ENCODE measurements at places on chromosomes 11 and 22. TPM values are rescaled to one million over a fixed set of nuclear protein-coding genes. Genes with fewer than 3 reads are reported as not detected.
A peak's percentile ranks its signal among the peaks of the same experiment; 100 is the strongest.

The KIAA1671 gene
- 14.0 TPM for total RNA-seq

DNA sequence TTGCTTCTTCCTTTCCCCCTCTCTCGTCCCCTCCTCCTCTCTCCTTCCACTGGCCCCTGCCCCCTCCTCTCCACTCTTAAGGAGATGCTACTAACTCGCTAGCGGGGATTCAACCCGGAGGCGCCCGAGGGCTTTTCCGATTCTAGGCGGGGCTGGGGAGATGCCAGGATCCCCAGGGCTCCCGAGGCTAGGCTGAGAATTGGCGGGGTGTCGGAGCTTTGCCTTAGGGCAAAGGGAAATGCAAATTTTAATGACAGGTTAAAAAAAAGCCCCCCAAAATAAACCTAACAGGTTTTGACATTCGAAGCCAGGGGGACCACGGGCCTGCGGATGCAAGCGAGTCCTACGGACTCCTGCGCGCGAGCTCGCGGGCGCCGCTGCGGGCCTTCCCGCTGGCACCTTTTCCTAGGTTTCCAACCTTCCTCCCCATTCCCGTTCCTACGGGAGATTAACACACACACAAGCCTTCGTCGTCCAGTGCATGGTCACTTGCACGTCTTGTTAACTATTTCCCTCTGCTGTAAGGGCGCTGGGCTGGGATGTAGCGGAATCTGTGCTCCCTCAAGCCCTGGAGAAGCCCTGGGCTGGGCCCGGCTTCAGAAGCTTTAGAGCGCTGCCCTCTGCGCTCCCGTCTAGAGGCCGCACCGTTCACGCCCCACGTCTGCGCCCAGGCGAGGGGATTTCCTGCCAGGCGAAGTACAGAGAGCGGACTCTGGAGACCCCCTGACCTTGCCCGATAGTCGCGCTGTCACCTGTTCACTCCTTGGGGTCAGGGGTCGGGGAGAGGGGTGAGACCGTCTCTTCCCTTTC, 729 bp upstream of the ALX4 start:
- H3K4me1 ChIP-seq, result peaks cover 18% of the 10 kb centered on the region
- peaks cover 79% of the 10 kb centered on the region for H3K27me3 ChIP-seq

DNA sequence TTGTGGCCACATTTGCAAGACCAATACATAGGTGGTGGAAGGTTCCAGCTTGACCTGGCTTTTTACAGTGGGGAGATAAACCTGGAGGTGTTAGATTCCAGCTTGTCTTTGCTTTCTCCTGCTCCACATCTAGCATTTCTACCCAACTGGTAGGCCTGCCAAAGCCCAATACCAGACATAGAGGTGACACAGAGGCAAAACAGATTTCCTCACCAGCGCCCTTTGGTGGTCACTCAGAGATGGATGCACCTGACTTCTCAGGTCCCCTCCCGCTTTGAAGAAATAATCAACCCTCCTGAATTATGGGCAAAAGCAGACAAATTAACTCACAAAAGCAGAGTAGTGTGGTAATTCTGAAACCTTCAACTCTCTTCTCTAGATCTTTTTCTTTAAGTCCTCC, 1356.2 kb downstream of the FAM181B start:
- no peaks in the 10 kb centered on the region for H3K27me3 ChIP-seq
- no peak overlapping the region for H3K27ac ChIP-seq
- no peak for DNase-seq
- H3K36me3 ChIP-seq, result no peaks in the 10 kb centered on the region
- no peaks in the 10 kb centered on the region for H3K4me1 ChIP-seq

The OR5A1 gene
- not detected for total RNA-seq

DNA sequence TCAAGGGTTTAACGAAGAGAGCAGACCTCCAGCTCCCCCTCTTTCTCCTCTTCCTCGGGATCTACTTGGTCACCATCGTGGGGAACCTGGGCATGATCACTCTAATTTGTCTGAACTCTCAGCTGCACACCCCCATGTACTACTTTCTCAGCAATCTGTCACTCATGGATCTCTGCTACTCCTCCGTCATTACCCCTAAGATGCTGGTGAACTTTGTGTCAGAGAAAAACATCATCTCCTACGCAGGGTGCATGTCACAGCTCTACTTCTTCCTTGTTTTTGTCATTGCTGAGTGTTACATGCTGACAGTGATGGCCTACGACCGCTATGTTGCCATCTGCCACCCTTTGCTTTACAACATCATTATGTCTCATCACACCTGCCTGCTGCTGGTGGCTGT, 363 bp downstream of the OR8A1 start:
- no peak overlapping the region for H3K4me3 ChIP-seq
- no peaks in the 10 kb centered on the region for H3K36me3 ChIP-seq
- no peak for DNase-seq
- H3K27ac ChIP-seq, result no peak overlapping the region
- peaks cover 26% of the 10 kb centered on the region for H3K27me3 ChIP-seq
- H3K4me1 ChIP-seq, result no peaks in the 10 kb centered on the region

DNA sequence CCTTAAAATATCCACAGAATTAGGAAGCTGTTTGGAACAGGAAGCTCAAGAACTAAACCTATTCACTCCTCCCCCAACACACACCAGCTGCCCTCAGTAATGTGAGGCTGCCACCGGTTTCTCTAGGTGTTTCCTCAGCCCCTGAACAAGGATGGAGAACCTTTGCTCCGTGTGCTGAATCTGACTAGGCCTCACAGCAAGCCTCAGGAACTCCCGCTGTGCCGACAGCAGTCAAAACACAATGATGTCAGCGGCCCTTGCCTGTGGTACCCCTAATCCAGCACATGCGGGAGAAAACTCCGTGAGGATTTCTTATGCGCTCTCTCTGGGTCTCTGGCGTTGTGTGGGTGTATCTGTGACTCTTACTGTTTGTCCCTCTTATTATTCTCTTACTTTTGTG, 153.3 kb downstream of the EFCAB6 start:
- no peak for DNase-seq
- no peak overlapping the region for H3K27ac ChIP-seq
- H3K27me3 ChIP-seq, result peaks cover 2% of the 10 kb centered on the region
- H3K4me1 ChIP-seq, result no peaks in the 10 kb centered on the region
- H3K4me3 ChIP-seq, result no peak overlapping the region
- no peaks in the 10 kb centered on the region for H3K36me3 ChIP-seq

The CFL1 gene
- 1,074 TPM for total RNA-seq

GRCh38 chr11:11533751-11534150, 88.1 kb downstream of the GALNT18 start:
- no peak for DNase-seq
- H3K4me3 ChIP-seq, result no peak overlapping the region
- no peaks in the 10 kb centered on the region for H3K4me1 ChIP-seq
- no peaks in the 10 kb centered on the region for H3K27me3 ChIP-seq
- H3K27ac ChIP-seq, result no peak overlapping the region
- no peaks in the 10 kb centered on the region for H3K36me3 ChIP-seq

The IFITM1 gene
- 248 TPM for total RNA-seq

DNA sequence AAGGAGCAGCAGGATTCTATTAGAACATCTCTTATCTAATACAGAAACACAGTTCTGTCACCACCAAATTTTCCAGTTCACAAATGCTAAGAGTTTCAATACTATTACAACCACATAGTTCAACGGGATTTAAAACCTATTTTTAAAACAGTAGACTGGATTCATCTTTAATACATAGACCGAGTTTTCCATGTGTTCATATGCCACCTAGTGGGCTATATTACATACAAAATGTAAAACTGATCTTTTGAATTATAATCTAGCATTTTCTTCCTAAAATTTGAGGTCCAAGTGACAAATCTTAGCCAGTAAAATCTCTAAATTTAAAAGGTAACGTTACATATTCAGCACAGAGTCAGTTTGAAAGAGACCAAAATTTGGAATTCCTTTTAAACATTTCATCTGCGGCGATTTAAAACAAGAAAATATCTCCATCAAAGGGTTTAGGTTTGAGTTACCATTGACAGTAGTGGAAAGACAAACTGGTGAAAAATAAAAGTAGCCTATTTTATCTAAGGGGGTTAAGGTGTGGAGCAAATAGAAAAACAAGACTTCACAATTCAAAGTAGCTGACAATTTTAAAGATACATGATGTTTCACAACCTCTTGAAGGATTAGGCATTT, 269.3 kb upstream of the MPPED2 start:
- H3K4me1 ChIP-seq, result no peaks in the 10 kb centered on the region
- H3K27me3 ChIP-seq, result no peaks in the 10 kb centered on the region
- H3K27ac ChIP-seq, result no peak overlapping the region
- H3K36me3 ChIP-seq, result no peaks in the 10 kb centered on the region
- DNase-seq, result no peak

DNA sequence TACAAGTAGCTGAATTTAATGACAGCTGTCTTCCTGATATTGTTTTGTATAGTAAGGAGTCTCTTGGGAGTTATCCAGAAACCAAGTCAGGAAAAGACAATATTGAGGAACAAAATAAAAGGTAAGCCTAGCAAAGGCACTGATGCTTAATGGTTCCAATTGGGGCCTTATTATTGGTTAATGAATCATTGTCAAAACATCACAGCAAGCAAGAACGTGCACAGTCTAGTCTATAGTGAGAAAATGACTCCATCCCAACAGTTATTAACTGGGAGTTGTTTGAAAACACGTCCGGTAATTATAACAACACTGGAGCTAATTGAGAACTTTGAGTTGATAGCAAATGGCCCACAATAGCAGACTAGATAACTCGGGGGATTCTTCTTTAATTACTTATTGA, 17.7 kb downstream of the BSX start:
- no peaks in the 10 kb centered on the region for H3K4me1 ChIP-seq
- H3K36me3 ChIP-seq, result no peaks in the 10 kb centered on the region
- no peak overlapping the region for H3K27ac ChIP-seq
- H3K27me3 ChIP-seq, result peaks cover 28% of the 10 kb centered on the region
- DNase-seq, result no peak

The FXYD2 gene
- 1.1 TPM for total RNA-seq

- peaks cover 2% of the 10 kb centered on the region for H3K4me1 ChIP-seq
- no peak for DNase-seq
- H3K36me3 ChIP-seq, result no peaks in the 10 kb centered on the region
- H3K27me3 ChIP-seq, result peaks cover 24% of the 10 kb centered on the region
- no peak overlapping the region for H3K4me3 ChIP-seq
- H3K27ac ChIP-seq, result no peak overlapping the region
Measured at GRCh38 chr22:21033895-21034294, 1.5 kb upstream of the SLC7A4 start.

The OR10A3 gene
- total RNA-seq, result not detected

DNA sequence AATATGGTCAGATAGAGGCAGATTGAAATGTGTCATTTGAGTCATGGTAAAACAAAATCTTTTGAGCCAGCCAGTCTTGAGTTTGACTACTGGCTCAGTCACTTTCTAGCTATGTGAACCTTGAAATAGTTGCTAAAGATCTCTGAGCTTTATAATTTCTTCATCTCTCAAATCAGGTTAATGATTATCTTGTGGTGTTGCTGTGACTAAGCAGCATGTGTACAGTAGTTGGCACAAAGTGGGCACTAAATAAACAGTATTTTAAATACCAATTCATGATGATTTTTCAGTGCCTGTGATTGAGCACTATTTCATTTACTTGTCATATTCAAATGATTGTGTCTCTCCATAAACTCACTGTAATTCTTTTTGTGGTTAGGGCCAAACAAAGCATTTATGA, 70.8 kb downstream of the RAB38 start:
- no peak overlapping the region for H3K4me3 ChIP-seq
- DNase-seq, result no peak
- no peaks in the 10 kb centered on the region for H3K4me1 ChIP-seq
- peaks cover 2% of the 10 kb centered on the region for H3K27me3 ChIP-seq

GRCh38 chr22:31488988-31489617, 539 bp downstream of the EIF4ENIF1 start:
- H3K4me3 ChIP-seq, result peak overlapping the region; percentile 86
- H3K27ac ChIP-seq, result peak overlapping the region; percentile 80
- peaks cover 48% of the 10 kb centered on the region for H3K4me1 ChIP-seq
- peaks cover 42% of the 10 kb centered on the region for H3K36me3 ChIP-seq
- DNase-seq, result peak; percentile 63

GRCh38 chr11:19679952-19680828, 32.4 kb upstream of the NAV2 start:
- no peak overlapping the region for H3K4me3 ChIP-seq
- no peaks in the 10 kb centered on the region for H3K36me3 ChIP-seq
- peaks cover 7% of the 10 kb centered on the region for H3K4me1 ChIP-seq
- DNase-seq, result no peak
- no peak overlapping the region for H3K27ac ChIP-seq
- peaks cover 5% of the 10 kb centered on the region for H3K27me3 ChIP-seq

DNA sequence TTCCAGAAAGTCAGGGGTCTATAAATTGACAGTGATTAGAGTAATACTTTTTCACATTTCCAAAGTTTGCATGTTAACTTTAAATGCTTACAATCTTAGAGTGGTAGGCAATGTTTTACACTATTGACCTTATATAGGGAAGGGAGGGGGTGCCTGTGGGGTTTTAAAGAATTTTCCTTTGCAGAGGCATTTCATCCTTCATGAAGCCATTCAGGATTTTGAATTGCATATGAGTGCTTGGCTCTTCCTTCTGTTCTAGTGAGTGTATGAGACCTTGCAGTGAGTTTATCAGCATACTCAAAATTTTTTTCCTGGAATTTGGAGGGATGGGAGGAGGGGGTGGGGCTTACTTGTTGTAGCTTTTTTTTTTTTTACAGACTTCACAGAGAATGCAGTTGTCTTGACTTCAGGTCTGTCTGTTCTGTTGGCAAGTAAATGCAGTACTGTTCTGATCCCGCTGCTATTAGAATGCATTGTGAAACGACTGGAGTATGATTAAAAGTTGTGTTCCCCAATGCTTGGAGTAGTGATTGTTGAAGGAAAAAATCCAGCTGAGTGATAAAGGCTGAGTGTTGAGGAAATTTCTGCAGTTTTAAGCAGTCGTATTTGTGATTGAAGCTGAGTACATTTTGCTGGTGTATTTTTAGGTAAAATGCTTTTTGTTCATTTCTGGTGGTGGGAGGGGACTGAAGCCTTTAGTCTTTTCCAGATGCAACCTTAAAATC, 5.3 kb downstream of the MALAT1 start:
- no peak overlapping the region for H3K27ac ChIP-seq
- no peak overlapping the region for H3K4me3 ChIP-seq
- no peaks in the 10 kb centered on the region for H3K27me3 ChIP-seq
- no peak for DNase-seq
- H3K36me3 ChIP-seq, result peaks cover 2% of the 10 kb centered on the region

DNA sequence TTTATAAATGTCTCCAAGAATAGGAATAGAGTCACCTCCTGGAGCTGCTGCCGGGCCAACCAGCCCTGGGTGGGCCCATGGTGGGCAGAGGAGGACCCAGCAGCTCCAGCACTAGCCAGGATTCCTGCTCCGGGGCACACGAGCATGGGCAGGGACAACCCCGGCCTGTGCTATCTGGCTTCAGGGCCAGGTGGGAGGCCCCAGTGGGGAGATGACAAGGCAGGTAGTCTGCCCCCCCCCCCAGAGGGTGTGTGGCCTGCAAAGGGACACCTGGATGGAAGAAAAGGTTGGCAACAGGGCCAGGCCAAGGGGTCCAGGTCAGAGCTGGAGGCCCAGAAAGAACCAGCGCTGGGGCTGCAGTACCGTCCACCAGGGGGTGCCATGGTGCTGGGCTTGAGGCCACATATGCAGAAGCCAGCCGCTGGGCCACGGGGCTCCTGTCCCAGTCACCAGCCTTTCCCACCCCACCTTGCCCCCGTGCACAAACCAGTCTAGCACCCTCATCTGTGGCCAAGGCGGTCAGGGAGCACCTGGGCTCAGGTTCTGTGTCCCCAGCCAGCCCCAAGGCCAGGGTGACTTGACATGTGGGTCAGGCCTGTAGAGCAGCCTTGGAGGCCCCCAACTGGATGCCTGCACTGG, 3.4 kb downstream of the TSPAN32 start:
- peak; percentile 86 for DNase-seq
- H3K27ac ChIP-seq, result no peak overlapping the region
- H3K36me3 ChIP-seq, result no peaks in the 10 kb centered on the region
- H3K4me1 ChIP-seq, result peaks cover 50% of the 10 kb centered on the region
- no peaks in the 10 kb centered on the region for H3K27me3 ChIP-seq
